ENCODE measurements at places on chromosomes 5 and 9. TPM values are rescaled to one million over a fixed set of nuclear protein-coding genes. Genes with fewer than 3 reads are reported as not detected.

DNA sequence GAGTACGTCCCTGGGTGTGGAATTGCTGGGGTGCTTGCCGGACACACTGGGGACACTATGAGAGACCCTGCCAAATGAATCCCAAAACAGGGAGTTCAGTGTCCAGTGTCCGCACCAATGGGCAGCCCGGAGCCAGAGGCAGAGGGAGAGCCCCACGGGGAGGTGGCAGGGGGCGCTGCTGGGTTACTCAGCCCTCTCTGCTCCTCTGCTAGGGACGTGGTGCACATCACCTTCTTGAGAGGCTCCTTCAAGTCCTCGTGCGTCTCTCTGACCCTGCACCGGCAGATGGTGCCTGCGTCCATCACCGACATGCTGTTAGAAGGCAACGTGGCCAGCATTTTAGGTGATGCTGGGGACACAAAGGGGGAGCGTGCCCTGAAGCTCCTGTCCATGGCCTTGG lies 20.8 kb downstream of the STKLD1 start:
- H3K4me3 ChIP-seq, result no peak overlapping the region
- DNase-seq, result peak; percentile 51
- peaks cover 4% of the 10 kb centered on the region for H3K4me1 ChIP-seq
- no peaks in the 10 kb centered on the region for H3K27me3 ChIP-seq
- no peak overlapping the region for H3K27ac ChIP-seq
- H3K36me3 ChIP-seq, result no peaks in the 10 kb centered on the region

GRCh38 chr5:143913008-143913752 lies 101.2 kb downstream of the HMHB1 start:
- no peak overlapping the region for H3K4me3 ChIP-seq
- no peaks in the 10 kb centered on the region for H3K27me3 ChIP-seq
- H3K4me1 ChIP-seq, result no peaks in the 10 kb centered on the region
- DNase-seq, result no peak
- H3K27ac ChIP-seq, result no peak overlapping the region

DNA sequence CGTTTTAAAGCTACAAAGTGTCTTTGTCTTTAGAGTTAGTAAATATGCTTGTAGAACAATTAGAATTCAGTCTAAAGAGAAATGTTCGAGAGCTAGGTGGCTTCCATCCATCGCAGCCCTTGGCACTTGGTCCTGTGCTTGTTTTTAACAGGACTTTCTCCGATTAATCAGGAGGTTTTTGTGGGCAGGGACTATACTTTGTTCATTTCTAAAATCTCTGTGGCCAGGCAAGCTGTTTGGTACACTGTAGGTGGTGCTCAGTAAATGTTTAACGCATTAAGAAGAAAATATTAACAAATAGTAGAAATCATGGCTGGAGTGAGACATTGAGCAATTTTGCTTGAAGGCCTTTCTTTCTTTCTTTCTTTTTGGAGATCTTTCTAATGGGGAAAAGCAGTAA lies 20.8 kb downstream of the AGXT2 start:
- no peaks in the 10 kb centered on the region for H3K36me3 ChIP-seq
- DNase-seq, result no peak
- no peaks in the 10 kb centered on the region for H3K27me3 ChIP-seq

- no peak for DNase-seq
- H3K27ac ChIP-seq, result no peak overlapping the region
These were observed 12.9 kb downstream of the TCF7 start for GRCh38 chr5:134127376-134127861.

The USP20 gene
- 16.5 TPM for total RNA-seq

DNA sequence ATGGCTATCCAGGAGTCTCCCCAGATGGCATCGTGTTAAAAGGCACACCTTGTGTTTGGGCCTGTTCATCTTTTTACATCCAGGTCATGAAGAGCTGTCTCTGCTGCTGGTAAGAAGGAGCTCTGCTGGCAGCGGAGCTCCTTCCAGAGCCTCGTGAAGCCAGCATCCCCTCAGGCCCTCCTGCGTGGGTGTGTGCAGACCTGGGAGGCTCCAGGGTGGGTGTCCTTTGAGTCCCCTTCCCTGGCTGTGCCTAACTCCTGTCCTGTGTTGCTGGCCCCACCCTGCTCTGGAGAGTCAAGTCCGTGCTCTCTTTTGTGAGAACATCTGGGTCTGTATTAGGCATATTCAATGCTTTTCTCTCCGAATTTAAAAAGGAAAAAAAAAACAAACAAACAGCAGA lies 149.6 kb upstream of the IRX2 start:
- H3K4me1 ChIP-seq, result no peaks in the 10 kb centered on the region
- H3K27ac ChIP-seq, result no peak overlapping the region
- no peak for DNase-seq
- no peaks in the 10 kb centered on the region for H3K27me3 ChIP-seq

GRCh38 chr9:124133727-124134126 lies 122.2 kb downstream of the LHX2 start:
- H3K27ac ChIP-seq, result no peak overlapping the region
- no peaks in the 10 kb centered on the region for H3K36me3 ChIP-seq
- DNase-seq, result peak; percentile 61
- H3K27me3 ChIP-seq, result no peaks in the 10 kb centered on the region
- no peak overlapping the region for H3K4me3 ChIP-seq
- peaks cover 23% of the 10 kb centered on the region for H3K4me1 ChIP-seq

DNA sequence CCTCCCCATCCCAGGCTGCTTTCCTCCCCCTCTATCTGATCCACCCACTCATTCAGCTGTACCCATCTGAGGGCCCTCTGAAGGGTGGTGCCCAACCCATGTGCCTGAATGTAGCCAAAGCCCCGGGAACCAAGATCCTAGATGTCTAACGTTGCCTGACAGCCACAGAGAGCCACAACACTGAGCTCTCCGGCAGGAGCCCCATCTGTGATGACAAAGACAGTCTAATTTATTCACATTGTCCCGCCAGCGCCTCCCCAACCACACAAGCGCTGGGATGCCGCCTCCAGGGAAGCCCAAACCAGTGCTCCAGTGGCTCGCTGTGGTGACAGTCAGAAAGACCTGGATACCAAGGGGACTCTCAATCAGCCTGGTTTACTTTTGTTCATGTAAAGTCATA lies 8.4 kb downstream of the IGFBPL1 start:
- H3K4me3 ChIP-seq, result no peak overlapping the region
- no peak for DNase-seq
- H3K27ac ChIP-seq, result no peak overlapping the region
- no peaks in the 10 kb centered on the region for H3K36me3 ChIP-seq
- peaks cover 11% of the 10 kb centered on the region for H3K4me1 ChIP-seq

- H3K4me3 ChIP-seq, result no peak overlapping the region
- H3K27me3 ChIP-seq, result no peaks in the 10 kb centered on the region
- DNase-seq, result peak; percentile 90
- peak overlapping the region; percentile 19 for H3K27ac ChIP-seq
These were observed 9.4 kb upstream of the RPS14 start for GRCh38 chr5:150458802-150459557.

GRCh38 chr9:35618854-35619799 lies 914 bp upstream of the CD72 start:
- H3K4me3 ChIP-seq, result no peak overlapping the region
- H3K27ac ChIP-seq, result no peak overlapping the region
- no peaks in the 10 kb centered on the region for H3K27me3 ChIP-seq
- H3K36me3 ChIP-seq, result no peaks in the 10 kb centered on the region

Data from Caco-2 (cell line).